GM04504 (cell line): ENCODE measurements at places on chromosomes 7 and 10.
A peak's percentile ranks its signal among the peaks of the same experiment; 100 is the strongest.

DNA sequence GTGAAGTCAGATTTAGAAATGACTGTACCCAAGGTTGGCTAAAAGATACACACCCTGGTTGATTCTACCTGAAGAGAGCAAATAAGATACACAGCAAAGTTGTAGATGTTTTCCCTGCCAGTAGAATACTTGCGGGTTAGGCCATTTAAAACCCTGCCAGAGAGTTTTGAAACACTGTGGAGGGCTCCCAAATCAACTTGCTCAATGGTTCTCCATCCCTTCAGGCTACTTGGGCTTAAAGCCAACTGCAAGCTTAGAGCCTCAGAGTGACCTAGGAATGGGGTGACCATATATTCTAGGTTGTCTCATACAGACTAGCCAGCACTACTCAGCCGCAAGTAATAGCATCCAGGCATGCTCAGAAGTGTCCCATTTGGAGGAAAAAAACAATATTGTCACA, 10.0 kb downstream of the CAV1 start:
- peak; percentile 73 for DNase-seq

GRCh38 chr10:109430043-109430760, 493.1 kb downstream of the XPNPEP1 start:
- peak; percentile 32 for DNase-seq

DNA sequence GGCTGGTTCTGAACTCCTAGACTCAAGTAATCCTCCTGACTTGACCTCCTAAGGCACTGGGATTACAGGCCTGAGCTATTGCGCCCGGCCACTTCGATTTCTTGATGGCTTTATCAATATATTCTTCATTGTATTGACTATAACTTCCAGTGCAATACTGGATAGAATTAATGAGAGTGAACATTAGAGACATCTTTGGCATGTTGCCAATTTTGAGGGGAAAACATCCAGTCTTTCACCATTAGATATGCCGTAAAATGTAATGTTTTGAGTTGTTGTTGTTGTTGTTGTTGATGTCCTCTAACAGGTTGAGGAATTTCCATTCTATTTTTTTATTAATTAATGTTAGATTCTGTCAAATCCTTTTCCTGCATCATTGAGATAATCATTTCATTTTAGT, 578.9 kb downstream of the ZWINT start:
- DNase-seq = no peak

GRCh38 chr10:59895629-59896116, 10.7 kb downstream of the CCDC6 start:
- DNase-seq = no peak

GRCh38 chr10:74937266-74937856, 111.0 kb downstream of the KAT6B start:
- DNase-seq = no peak

GRCh38 chr7:153217032-153217431, 457.5 kb downstream of the ACTR3B start:
- DNase-seq = no peak

- no peak for DNase-seq
Observed at GRCh38 chr10:18005781-18006456, 54.2 kb downstream of the SLC39A12 start.

DNA sequence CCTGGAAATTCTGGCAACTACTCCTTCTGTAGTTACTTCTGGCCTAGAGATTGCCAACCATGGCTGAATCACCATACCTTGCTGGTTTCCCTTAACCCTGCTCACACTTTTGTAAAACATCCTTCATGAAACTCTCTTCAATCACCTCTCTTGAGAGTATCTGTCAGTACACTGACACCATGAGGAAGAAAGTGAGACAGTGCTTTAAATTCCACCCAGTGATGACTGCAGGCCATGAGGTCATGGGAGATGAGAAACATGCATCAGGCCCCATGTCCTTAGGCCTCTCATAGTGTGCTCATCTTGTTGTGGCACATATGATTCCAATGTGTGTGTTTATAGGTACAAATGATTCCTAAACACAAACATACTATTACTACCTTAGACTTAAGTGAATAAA, 24.6 kb upstream of the NAMPT start:
- DNase-seq = no peak

DNA sequence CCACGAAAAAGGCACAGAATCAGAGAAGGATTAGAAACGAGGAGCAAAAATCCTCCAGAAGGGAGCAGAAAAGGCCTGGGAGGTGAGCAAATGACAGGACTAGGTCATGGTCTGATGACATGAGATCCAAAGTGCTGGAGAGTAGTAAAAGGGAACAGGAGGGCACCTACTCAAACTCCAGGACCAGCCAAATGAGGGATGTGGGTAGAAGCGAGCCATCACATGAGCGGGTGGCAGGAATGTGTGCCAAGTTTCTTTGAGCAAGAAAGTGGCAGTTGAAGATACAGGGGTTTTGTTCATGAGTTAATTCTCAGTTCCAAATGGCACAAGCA, 112.6 kb downstream of the RNF32 start:
- DNase-seq = no peak

DNA sequence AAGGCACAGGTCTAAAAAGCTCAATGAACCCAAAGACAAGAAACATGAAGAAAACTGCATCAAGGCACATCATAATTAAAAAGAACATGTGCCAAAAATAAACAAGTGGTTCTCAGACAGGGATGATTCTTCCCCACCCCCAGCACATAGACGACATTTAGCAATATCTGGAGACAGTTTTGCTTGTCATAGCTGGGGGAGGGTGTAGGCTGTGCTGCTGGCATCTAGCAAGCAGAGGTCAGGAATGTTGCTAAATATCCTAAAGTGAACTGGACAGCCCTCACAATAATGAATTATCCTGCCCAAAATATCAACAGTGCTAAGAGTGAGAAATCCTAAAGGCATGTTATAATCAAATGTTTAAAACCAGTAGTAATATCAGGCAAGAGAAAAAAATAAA, 122.6 kb downstream of the MICU1 start:
- peak; percentile 59 for DNase-seq

DNA sequence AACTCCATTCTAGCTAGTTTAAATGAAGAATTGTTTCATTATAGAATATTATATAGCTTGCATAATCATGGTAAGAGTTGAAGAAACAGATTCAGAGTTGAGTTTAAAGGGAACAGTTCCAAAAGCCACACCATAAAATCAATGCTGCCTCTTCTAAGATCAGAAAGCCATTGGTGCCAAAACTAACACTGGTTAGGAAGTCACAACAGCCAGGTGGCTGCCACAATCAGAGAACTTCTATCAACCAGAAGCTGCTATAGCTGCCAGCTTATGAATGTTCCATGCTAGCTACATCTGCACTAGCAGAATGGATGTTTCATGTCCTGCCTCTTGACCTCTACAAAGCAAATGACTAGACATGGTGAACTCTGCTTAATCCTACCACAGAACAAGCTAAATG, 583.1 kb upstream of the LRRN3 start:
- DNase-seq = no peak
